Nucleus accumbens (tissue), 56 donors: ENCODE measurements at places on chromosomes 11 and 22.

DNA sequence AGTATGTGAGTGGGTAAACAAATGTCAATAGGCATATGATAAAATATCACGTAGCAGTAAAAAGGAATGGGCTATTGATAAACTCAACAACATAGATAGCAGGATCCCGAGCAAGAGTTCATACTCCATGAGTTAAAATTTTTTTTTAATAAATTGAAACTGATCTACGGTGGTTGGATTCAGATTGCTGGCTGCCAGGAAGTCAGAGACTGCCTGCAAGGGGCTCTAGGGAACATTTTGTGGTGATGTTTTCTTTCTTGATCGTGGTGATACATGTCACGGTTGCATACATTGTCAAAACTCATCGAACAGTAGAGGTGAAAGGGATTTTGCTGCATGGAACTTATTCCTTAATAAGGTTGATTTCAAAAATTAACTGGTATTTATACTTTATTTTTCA, 62.6 kb upstream of the WNT7B start:
- no peak for DNase-seq

- DNase-seq: no peak
These were observed 58.7 kb upstream of the SLN start for GRCh38 chr11:107770551-107770951.

GRCh38 chr11:60116996-60117790, 28.7 kb downstream of the MS4A2 start:
- no peak for DNase-seq

DNA sequence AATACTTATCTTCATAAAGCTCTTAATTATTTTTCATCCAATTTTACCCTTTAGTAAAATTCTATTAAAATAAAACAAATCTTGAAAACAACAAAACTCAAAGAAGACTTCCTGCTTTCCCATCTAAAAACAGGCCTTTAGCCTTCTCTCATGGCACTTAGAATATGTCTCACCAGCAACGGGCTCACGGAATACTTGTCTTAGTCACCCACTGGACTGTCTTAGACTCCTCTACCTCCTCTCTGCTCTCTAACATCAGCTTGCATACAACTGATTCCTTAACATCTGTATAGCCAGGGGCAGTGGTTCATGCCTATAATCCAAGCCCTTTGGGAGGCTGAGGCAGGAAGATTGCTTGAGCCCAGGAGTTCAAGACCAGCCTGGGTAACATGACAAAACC, 13.7 kb downstream of the HPS5 start:
- DNase-seq: no peak

- DNase-seq: no peak
These were observed 81.0 kb downstream of the IGLL1 start for GRCh38 chr22:23498811-23499798.

- DNase-seq: no peak
These were observed 531.1 kb downstream of the BRD1 start for GRCh38 chr22:49296561-49296960.

GRCh38 chr22:38249803-38250642, 22.8 kb downstream of the TMEM184B start:
- no peak for DNase-seq

DNA sequence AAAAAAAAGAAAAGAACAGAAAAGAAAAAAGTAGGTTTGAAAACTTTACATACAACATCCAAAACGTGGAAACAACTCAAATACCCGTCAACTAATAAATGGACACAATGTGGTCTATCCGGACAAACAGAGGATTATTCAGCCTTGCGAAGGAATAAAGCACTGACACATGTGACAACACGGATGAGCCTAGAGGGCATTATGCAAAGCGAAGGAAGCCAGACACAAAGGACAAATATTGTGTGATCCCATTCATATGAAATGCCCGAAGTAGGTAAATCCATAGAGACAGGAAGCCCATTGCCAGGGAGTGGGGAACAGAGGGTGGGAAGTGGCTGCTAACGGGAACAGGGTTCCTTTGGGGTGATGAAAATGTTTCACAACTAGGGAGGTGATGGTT, 11.8 kb downstream of the RFPL1 start:
- no peak for DNase-seq

DNA sequence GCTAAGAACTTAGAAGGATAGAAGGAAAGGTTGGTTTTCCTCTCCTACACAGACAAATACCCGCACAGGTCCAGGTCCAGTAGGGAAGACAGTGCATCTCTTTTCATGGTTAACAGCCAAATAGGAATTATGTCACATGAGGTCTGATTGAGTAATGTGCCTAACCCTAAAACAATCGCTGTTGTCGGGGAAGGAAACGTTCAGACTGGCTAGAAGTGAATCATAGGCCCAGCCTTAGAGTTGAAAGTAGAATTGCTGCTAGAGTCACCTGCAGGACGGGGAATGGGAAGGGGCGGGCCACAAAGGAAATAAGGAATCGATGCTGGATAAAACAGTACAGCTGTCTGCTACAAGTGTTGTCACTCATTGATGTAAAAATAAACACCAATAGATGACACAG, 12.4 kb upstream of the HTATIP2 start:
- DNase-seq: no peak

GRCh38 chr11:46936138-46937110, at the start of gene CSTPP1:
Gene CSTPP1 (plus strand): TSS chr11:46936761. CDS start chr11:46936806, 45 bp downstream.
- peak; percentile 77 for DNase-seq

- no peak for DNase-seq
These were observed 37.2 kb downstream of the GRIK4 start for GRCh38 chr11:120548682-120549209.

DNA sequence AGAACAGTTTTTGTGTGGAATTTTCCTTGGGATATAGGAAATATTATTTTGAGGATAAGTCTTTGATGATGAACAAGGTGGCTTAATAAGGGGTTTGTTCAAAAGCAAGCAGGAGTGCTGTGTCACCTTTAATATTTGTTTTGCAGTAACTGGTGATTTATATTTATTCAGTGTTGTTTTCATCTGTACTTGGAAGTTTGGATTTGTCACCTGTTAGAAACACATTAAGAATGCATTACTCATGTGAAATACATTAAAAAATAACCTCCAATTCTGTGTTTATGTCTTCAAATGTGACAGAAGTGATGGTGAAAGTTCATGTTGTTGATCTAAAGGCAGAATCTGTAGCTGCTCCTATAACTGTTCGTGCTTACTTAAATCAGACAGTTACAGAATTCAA, 70.5 kb downstream of the DKK3 start:
- no peak for DNase-seq

- DNase-seq: no peak
These were observed 7.3 kb upstream of the CD5 start for GRCh38 chr11:61095021-61095420.

GRCh38 chr11:10261821-10262220, 32.2 kb downstream of the SBF2 start:
- no peak for DNase-seq

- DNase-seq: no peak
These were observed 34.2 kb upstream of the MOB2 start for GRCh38 chr11:1520663-1521267.
